ENCODE measurements at places on chromosomes 13 and 19. TPM values are rescaled to one million over a fixed set of nuclear protein-coding genes. Genes with fewer than 3 reads are reported as not detected.

SYT3 gene
- 5.5 TPM for total RNA-seq

PLK5 gene
- total RNA-seq: 0.45 TPM

GRCh38 chr19:3335431-3336350, 30.7 kb upstream of the NFIC start:
- no peak for ATAC-seq

FPR3 gene
- not detected for total RNA-seq

DNA sequence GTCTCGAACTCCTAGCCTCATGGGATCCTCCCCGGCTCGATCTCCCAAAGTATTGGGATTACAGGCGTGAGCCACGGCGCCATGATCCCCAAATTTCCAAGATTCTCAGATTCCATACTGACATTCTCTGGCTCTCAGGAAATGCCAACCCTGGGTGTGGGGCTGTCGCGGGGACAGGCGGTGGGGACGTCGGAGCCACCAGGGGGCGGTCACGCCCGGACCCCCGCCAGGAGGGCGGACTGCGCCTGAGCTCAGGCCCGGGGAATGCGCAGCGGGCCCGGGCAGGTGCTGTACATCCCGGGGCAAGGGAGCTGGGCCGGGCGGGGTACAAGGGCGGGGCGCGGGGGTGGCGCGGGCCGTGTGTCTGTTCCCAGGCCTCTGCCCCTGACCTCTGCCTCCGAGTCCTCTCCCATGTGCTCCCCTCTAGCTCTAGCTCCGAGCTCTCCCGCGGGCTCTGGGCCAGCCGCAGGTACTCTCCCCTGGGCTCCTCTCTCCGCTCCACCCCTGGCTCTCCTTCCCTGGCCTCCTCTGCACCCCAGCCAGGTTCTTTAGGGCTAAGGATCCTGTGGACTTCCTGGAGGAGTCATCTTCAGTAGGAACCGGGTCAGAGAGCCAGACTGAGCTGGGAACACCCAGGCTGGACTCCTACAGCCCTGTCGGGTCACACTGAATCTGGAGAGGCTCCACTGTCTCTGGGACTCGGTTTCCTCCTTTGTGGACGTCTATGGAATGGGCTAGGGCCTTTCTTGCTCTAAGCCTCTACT, 2.4 kb downstream of the PPP1R13L start:
- peak; percentile 40 for ATAC-seq

DNA sequence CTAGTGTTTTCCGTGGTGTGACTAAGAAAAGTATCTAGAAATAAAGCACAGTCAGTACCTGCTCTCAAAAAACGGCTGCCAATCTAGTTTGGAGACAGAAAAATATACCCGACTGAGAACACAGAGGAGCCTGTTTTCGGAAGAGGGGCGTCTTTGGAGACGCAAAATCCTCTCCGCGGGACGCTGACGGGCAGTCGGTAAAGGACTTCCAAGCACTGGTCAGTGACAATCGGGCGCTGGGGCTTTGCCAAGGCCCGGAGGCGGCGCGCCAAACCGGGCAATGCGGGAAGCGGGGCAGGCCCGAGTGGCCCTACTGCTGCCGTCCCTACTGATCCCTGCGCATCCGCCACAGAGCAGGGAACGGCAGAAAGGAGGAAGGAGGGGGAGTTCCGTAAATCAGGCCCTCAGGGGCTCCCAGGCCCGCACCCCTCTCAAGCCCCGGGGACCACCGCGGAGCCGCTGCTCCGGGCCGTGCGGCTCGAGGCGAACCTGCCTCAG, 588 bp upstream of the DPY19L3 start:
- peak; percentile 17 for ATAC-seq

- ATAC-seq: no peak
Measured at GRCh38 chr19:36246006-36246481, 31.1 kb downstream of the ZNF146 start.

DNA sequence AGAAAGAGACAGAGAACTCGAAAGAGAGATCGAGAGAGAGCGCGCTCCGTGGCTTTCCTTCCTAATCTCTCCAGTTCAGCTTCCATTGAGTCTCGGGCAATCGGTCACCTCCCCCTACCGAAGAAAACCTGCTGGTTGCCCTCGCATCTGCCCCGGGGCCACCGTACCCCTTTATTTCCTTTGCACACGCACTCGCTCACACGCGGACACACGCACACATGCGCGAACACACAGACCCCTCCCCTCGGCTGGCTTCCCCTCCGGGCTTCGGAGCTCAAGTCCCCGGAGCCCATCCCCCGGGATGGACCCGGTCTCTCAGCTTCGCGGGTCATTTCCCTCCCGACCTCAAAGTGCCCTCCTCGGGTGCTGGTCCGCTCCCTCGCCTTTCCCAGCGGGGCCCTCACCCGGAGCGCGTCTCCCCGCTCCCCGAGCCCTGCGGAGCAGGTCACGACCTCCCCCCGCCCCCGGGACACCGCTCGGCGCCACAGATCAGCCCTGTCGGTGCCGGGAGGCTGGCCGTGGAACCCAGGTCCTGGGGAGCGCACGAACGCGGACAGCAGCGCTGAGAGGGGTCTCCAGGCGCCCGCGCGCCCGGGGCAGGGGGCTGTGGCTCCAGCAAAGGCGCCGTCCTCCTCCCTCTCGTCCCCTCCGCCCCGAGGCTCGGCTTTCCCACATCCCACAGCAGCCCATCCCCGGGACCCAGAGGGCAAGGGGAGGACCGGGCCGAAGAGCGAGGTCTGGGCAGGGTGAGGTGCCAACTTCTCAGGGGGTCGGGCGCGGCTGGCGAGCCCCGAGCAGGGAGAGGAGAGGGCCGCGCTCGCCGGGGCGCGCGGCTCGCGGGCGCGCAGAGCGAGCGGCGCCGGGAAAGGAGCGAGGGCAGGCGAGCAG, 1.8 kb downstream of the DACH1 start:
- ATAC-seq: no peak

ACP5 gene
- 1.4 TPM for total RNA-seq

TMEM238 gene
- not detected for total RNA-seq

EMP3 gene
- 309 TPM for total RNA-seq

DNA sequence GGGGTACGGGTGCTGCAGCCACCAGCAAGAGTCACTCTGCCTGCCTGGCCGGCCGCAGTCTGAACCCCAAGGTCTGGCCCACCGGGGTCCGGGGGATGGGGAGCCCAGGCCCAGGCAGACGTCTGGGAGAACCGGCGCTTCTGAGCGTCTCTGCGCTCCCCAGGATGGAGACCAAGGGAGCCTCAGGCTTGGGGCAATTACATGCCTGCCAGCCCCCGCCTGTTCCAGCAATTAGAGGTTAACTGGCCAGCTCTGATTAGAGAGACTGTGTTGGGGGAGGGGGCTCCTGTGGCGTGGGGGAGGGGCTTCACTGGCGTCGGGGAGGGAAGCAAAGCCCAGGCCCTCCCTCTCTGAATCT, 11.9 kb downstream of the MEIS3 start:
- ATAC-seq: no peak

GRCh38 chr19:38890686-38891085, 8.7 kb downstream of the SIRT2 start:
- ATAC-seq: no peak

DNA sequence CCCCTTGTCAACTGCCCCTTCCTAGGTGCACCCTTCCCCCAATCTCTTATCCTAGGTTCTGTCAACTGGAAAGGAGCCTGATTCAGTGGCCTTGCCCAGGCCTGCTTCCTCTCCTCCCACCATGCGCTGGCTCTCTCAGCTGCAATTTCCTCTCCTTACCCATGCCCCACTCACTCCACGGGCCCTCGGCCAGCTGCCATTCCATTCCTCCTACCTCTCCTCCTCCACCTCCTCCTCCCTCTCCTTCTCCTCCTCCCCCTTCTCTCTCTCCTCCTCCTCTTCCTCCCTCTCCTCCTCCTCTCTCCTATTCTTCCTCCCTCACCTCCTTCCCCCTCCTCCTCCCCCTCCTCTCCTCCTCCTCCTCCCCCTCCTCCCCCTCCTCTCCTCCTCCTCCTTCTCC, 9.6 kb upstream of the TIMM44 start:
- ATAC-seq: no peak

GRCh38 chr13:59447031-59447430, 716.7 kb downstream of the DIAPH3 start:
- ATAC-seq: no peak

DNA sequence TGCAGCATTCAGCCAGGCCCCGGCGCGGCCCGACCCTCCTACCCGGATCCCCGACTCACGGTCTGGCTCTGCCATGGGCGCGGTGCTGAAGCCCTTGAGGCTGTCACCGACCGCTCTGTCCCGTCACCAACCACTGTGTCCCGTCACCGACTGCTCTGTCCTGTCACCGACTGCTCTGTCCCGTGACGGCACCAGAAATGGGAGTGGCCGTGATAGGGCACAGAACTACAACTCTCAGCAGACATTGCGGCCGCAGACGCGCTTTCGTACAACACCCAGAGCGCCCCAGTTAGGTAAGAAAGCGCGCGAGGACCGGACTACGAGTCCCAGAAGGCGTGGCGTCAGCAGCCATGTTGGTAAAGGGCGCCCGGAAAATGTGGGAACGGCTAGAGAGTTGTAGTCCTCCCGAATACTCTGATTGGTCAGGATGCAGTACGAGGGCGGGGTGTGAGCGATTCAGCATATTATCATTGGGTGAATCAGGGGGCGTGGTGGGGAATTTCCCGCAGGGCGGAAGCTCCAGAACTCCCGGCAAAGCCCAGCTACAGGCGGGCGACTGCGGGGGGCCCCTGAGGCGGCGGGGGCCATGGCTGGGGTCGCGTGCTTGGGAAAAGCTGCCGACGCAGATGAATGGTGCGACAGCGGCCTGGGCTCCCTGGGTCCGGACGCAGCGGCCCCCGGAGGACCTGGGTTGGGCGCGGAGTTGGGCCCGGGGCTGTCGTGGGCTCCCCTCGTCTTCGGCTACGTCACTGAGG, at the start of the genes NFKBIB and SIRT2:
Gene NFKBIB, plus strand, starts transcription at position 523 of the 755 bp plus-strand sequence. Its CDS starts 64 bp downstream, at position 587.
Gene SIRT2, minus strand, starts transcription at position 172 of the 755 bp plus-strand sequence. Its CDS starts 97 bp downstream, at position 75.
- peak; percentile 91 for ATAC-seq

RCBTB2 gene
- 8.0 TPM for total RNA-seq

- no peak for ATAC-seq
Measured at GRCh38 chr13:51547425-51548176, 36.7 kb upstream of the WDFY2 start.

- ATAC-seq: peak; percentile 74
Measured at GRCh38 chr19:13091400-13092157, 11.1 kb downstream of the LYL1 start.

GJB6 gene
- not detected for total RNA-seq

DNA sequence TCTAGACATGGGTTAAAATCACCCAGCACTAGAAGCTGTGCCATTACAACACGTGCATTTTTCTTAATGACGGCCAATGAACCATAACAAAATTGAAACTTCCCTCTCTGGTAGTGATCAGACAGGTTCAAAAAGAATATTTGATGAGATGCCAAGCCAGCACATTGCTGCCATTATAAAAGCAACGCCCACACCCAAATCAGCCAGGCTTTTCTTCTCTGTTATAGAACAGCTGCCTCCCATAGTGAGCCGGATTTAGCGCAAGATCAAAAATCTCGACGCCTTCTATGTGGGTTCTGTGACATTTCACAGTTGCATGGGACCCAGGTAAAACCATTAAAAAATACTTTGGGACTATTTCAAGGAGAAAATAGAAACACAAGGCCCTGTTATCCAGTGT, 1158.0 kb downstream of the EFNB2 start:
- no peak for ATAC-seq

- peak; percentile 70 for ATAC-seq
Measured at GRCh38 chr13:20441879-20442278, 83.8 kb downstream of the CRYL1 start.

VAV1 gene
- total RNA-seq: not detected

DNA sequence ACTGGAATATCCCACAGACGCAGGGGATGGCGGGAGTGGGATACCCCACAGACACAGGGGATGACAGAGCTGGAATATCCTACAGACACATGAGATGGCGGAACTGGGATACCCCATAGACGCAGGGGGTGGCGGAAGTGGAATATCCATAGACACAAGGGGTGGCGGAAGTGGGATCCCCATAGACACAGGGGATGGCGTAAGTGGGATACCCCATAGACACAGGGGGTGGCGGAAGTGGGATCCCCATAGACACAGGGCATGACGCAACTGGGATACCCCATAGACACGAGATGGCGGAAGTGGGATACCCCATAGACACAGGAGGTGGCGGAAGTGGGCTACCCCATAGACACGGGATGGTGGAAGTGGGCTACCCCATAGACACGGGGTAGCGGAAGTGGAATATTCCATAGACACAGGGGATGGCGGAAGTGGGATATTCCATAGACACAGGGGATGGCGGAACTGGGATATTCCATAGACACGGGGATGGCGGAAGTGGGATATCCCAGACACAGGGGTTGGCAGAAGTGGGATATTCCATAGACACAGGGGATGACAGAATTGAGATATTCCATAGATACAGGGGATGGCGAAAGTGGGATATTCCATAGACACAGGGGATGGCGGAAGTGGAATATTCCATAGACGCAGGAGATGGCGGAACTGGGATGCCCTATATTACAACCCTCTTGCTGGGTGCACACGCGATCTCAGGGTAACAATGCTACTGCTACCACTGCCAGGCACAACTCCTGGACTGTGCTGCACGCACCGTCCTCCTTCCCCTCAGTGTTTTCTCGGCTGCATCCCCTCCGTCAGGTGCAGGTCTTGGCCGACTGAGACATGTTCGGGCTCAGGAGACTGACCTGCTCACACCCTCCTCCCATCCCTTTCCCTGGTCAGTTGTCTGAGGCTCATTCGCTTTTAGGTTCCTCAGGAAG, 28.1 kb downstream of the ZNF787 start:
- ATAC-seq: no peak

DNAJC3 gene
- total RNA-seq: 75.1 TPM

GRCh38 chr19:2164020-2164998, 576 bp downstream of the DOT1L start:
- ATAC-seq: peak; percentile 6

ZNF285 gene
- 11.8 TPM for total RNA-seq

DNA sequence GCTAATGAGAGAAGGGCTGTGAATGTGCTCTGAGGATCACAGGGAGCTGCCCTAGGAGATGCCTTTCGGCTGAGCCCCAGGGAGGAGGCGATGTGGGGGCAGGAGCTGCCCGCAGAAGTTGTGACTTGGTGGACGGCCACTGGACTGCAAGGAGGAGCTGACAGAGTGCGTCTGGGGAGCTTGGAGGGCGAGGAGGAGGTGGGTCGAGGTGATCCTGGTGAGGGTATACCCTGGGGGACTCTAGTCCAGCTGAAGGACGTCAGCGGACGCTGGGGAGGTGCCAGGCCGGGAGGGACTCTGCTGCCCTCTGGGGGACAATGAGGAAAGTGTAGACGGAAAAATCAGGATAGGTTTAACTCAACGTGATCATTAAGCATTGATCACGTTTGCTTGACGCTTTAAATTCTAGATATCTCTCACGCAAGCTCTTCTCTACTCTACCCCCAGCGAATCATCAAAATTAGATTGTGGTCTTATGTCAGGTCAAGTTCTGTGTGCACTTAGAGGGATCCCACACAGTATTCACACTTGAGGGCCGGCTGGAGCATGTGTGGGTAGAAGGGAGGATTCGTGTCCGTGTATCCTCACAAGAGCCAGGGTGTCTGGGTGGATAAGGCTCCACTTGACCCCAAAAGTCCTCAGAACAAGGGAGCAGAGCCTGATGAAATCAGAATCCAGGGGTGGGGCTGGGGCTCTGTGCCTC, 3.3 kb upstream of the CEACAM7 start:
- ATAC-seq: no peak

GRCh38 chr13:44174769-44175425, 198.7 kb upstream of the SERP2 start:
- peak; percentile 84 for ATAC-seq
